Right lobe of liver (tissue), 6 donors: ENCODE measurements at places on chromosomes 1 and 21. TPM values are rescaled to one million over a fixed set of nuclear protein-coding genes. Genes with fewer than 3 reads are reported as not detected.

DNA sequence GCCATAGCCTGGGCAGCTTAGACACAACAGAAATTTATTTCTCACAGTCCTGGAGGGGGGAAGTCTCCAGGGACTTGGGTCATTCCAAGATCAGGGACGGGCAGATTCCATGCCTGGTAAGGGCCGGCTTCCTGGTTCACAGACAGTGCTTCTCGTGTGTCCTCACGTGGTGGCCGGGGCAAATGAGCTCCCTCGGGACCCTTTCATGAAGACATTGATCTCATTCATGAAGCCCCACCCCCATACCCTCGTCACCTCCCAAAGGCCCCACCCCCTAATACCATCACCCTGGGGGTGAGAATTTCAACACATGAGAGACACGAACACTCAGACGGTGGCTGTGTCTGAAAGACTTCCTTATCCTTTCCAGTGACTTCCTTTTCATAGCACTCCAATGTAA is 51.5 kb downstream of the ACOT7 start:
- H3K4me1 ChIP-seq: peaks cover 4% of the 10 kb centered on the region

DNA sequence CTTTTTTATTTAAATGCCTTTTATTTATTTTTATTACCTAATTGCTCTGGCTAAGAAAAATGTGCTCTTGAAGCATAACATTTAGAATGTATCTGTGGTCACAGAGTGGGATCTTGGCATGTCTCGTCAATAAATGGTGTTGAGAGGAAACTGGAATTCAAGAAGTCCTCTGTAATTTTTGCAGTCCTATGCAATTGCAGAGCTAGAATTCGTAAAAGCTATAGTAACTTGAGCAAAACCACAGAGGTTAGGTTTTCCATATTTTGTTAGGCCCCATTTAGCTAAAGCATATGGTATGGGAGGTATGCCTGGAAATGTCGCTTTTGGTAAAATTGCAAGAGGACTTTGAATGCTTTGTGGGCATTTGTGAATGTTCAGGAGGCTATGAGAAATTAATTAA is 466.7 kb upstream of the NFIA start:
- no peaks in the 10 kb centered on the region for H3K36me3 ChIP-seq
- H3K27ac ChIP-seq: no peak overlapping the region
- H3K4me3 ChIP-seq: no peak overlapping the region
- H3K27me3 ChIP-seq: no peaks in the 10 kb centered on the region
- H3K4me1 ChIP-seq: no peaks in the 10 kb centered on the region

DNA sequence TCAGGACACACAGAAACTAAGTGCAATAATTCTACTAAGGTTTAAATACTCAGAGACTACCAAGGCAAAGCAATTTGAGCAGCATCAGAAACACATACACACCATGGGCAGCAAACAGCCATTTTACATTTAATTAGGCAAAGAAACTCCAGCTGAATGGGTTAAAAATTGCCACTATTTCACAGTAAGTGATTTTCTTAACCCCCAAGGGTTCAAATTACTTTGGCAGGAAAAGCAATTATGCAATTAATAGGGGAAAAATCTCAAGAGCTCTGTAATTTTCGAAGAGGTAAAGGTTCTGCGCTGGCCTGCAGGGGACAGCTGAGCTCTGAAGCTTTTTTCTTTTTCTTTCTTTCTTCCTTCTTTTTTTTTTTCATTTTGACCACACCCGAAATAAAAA is 206.2 kb upstream of the RRP15 start:
- H3K4me3 ChIP-seq: no peak overlapping the region
- no peak overlapping the region for H3K27ac ChIP-seq
- no peaks in the 10 kb centered on the region for H3K4me1 ChIP-seq

The TRIM67 gene
- total RNA-seq: not detected

The ACOT11 gene
- total RNA-seq: 1.0 TPM

The EPS8L3 gene
- 4.7 TPM for total RNA-seq

The USF1 gene
- 26.0 TPM for total RNA-seq

DNA sequence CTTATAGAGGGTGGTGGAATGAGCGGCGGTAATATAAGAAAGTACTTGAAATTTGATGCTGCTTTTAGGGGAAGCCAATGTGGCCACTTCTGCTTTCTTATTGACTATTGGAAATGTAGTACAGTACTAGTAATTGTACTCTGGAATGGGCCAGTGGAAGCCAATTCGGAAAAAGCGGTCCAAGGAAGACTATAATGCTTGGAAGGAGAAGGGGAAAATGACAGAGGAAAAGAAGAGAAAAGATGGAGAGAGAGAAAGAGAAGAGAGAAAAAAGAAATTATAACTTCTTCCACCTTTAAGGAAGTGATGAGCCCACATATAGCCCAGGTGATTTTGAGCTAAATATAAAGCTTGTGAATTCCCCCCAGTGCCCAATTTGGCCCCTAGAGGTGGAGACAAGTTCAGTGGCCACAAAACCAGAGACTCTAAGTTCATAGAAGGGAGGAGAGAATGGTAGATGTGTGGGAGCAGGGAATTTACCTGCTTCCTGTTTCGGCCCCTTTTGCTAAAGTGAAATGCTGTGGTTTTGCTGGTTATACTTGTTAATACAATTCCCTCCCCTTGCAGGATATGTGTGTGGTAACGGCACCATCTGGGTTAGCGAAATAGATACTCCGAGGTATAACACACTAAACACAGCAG is 35.7 kb upstream of the DUSP10 start:
- DNase-seq: no peak
- no peak overlapping the region for H3K27ac ChIP-seq
- no peaks in the 10 kb centered on the region for H3K27me3 ChIP-seq
- H3K4me3 ChIP-seq: no peak overlapping the region
- H3K36me3 ChIP-seq: no peaks in the 10 kb centered on the region

The IARS2 gene
- total RNA-seq: 49.1 TPM

GRCh38 chr1:16073490-16074119 is at the start of gene FAM131C:
Gene FAM131C, minus strand, starts transcription at chr1:16073651. Its CDS starts 209 bp downstream, at chr1:16073442.
- no peak within 1 kb of the TSS for H3K27ac ChIP-seq
- no peaks in the 10 kb centered on the region for H3K27me3 ChIP-seq
- H3K4me3 ChIP-seq: no peak within 1 kb of the TSS
- no peak for DNase-seq
- H3K4me1 ChIP-seq: peaks cover 5% of the 10 kb centered on the region

DNA sequence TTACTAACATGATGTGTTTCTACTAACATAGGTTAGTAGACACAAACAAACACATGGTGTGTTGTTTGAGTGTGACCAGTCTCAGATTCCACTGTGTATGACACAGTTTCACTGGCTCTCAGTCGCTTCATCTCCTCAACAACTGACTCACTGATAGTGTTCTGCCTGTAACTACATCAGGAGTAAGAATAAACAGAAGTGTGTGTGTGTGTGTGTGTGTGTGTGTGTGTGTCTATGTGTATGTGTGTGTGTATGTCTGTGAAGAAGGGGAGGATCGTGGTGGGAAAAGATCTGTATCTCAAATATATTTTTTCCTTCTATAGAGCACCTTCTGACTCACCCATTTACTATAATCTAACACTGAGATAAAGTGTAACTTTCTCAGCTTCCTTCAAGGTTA is 391.0 kb downstream of the PTPRC start:
- no peaks in the 10 kb centered on the region for H3K36me3 ChIP-seq
- H3K27ac ChIP-seq: no peak overlapping the region
- H3K4me1 ChIP-seq: no peaks in the 10 kb centered on the region
- H3K27me3 ChIP-seq: no peaks in the 10 kb centered on the region
- no peak overlapping the region for H3K4me3 ChIP-seq

GRCh38 chr1:100506217-100506616 is 31.7 kb upstream of the GPR88 start:
- no peaks in the 10 kb centered on the region for H3K27me3 ChIP-seq
- H3K4me3 ChIP-seq: no peak overlapping the region
- H3K4me1 ChIP-seq: no peaks in the 10 kb centered on the region
- no peak overlapping the region for H3K27ac ChIP-seq
- no peak for DNase-seq

The PRELP gene
- 10.8 TPM for total RNA-seq

The HSD3B2 gene
- total RNA-seq: not detected

DNA sequence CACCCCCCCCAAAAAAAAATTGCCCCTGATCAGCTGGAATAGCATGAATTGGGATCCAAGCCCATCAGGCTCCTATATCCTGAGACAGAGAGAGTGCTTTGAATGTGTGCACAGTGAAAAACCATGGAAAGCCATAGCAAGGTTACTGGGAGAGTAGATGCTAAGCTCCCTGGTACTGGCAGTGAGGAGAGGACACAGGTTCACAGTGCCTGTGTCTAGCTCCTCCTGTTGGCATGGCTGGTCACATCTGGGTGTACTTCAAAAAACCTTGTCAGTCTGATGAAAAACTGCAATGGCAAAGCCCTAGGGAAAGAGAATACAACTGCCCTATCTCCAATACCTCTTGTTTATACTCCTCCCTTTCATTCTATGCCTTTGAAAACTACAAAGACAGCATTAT is 12.9 kb downstream of the COPA start:
- peaks cover 99% of the 10 kb centered on the region for H3K36me3 ChIP-seq
- H3K4me1 ChIP-seq: no peaks in the 10 kb centered on the region
- no peak for DNase-seq

The CADM3 gene
- total RNA-seq: 0.14 TPM

DNA sequence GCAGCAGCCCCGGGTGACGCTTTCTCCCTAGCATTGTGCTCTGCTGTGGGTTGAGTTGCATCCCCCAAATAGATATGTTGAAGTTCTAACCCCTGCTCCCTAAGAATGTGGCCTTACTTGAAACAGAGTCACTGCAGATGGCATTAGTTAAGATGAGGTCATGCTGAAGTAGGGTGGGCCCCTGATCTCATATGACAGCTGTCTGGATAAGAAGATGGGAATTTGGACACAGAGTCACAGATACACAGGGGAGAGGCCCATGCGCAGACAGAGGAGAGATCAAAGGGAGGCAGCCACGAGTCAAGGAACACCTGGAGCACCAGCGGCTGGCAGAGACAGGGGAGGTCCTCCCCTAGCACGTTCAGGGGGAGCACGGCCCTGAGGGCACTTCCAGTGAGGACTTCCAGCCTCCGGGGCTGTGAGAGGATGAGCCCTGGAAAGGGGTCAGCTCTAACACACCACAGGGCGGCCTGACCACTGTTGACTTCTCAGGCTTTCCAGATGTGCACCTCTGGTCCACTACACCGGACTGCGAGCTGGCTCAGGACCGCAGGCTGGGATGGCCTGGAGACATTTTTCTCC is 46.4 kb downstream of the ABCG1 start:
- H3K4me3 ChIP-seq: no peak overlapping the region
- peak; percentile 12 for DNase-seq
- H3K27me3 ChIP-seq: no peaks in the 10 kb centered on the region
- H3K27ac ChIP-seq: no peak overlapping the region
- H3K4me1 ChIP-seq: no peaks in the 10 kb centered on the region
- H3K36me3 ChIP-seq: no peaks in the 10 kb centered on the region
